HCT116 (cell line): ENCODE measurements at places on chromosomes 1 and 21. TPM values are rescaled to one million over a fixed set of nuclear protein-coding genes. Genes with fewer than 3 reads are reported as not detected.

KISS1 gene
- total RNA-seq, result 1.3 TPM

FOXO6 gene
- total RNA-seq, result 7.0 TPM

AK5 gene
- total RNA-seq, result 0.22 TPM

APOBEC4 gene
- total RNA-seq, result not detected

RNF186 gene
- total RNA-seq, result not detected

- no peak for DNase-seq
Observed at GRCh38 chr1:40651138-40651857, 14.2 kb downstream of the RIMS3 start.

DNA sequence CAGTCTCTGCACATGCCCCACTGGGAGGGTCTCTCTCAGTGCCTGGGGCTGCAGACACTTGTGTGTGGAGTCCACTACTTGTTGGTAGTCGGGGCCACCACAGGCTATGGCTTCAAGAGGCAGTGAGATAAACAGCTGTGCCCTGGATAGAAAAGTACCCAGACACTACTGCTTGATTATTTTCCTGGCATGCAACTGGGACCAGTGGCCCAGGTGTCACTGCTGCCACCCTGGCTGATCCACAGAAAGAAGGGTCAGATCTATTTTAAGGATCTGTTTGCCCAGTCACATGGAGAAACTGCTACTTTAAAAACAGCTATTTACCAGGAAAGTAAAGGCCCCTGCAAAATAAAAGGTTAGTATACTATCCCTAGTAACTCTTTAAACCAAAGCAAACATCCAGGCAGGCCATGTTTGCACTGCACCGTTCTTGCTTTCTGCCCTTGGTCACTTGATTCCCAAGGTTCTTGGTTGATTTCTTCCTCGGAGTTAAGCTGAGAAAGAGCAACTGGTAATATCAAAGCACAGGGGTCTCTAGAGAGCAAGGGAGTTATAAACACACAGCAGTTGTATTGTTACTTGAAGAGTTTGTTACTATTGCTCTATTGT, 99.9 kb downstream of the GLUL start:
- DNase-seq, result no peak

- DNase-seq, result no peak
Observed at GRCh38 chr1:226661271-226661670, 77.8 kb downstream of the ITPKB start.

DNA sequence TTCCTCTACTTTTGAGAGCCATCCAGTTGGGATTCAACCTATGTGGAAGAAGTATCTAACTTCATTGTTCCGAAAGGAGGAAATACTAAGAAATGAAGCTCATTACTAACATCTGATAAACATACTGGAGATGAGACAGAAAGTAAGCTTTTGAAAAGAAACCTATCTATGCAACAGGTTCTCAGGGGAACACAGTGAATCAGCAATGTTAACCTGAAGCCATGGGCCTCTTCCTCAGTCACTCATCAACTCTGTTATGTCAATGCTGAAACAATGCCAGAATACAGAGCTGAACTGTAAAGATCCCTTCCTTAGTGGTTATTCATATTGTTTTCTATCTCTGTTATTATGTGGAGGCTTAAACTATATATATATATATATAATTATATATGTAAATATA, 55.5 kb upstream of the ESRRG start:
- no peak for DNase-seq

DNA sequence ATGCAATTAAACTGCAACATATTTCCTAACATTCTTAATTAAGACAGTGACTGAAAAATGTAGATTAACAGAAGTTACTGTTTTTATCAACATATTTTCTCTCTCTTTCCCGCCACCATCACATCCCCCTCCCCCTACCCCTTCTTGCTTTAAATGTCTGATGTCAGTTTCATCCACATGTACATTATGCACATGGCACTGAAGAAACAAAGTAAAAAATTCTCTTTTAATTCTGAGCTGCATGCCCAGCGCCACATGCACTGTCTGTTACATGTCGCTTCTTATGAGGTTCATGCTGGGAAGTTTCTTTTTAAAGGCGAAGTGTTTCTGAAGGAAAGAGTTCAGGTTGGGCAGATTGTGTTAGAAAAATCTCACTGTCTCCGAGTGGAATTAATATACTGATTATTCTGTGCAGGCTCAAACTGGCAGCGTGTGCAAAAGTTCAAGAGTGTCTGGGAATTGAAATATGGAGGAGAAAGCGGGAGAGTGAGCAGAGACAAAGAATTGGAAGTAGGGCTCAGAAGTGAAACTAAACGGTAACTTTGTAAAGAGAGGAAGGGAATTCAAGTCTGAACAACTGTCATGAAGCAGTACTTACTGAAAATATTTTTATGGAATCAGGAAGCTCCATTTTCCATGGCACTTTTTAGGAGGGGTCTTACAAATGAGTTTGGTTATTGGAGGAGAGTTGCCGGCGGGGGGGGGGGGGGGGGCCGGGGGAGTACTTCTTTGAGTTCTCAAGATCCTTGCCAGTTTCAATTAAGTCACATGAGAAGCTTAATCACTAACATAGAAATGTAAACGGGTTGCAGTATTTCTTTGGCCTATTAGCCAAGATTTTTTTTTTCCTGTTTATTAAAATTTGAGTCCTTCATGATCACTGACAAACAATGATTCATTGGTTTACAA, 217.6 kb downstream of the SDCCAG8 start:
- no peak for DNase-seq

GRCh38 chr1:226593541-226593940, 45.0 kb downstream of the STUM start:
- DNase-seq, result no peak

DNA sequence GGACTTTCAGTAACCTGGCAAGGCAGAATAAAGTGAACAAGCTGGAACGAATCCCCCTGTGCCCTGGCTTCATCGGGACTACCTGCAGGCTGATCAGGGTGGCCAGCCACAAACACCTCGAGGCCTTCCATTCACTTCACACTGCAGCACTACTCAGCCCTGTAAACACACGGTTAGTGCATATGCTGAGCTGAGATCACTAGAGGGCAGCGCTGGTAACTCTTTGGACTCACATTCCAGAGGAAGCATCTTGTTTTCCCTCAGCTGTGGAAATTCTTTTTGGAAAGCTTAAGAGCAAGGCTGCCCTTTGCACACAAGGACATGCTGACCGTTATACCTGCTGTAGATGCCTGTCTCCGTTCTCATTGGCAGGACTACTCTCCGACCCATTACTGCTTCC, 32.1 kb downstream of the PCSK9 start:
- no peak for DNase-seq
